Activated T-helper 9 cell treated with anti-CD3 and anti-CD28 coated beads, Interleukin-2, amount 50 U/mL, for 16 hours (primary cell): ENCODE measurements at places on chromosomes 4 and X.

GRCh38 chrX:54087661-54088060 lies 43.4 kb upstream of the PHF8 start:
- no peak for DNase-seq

DNA sequence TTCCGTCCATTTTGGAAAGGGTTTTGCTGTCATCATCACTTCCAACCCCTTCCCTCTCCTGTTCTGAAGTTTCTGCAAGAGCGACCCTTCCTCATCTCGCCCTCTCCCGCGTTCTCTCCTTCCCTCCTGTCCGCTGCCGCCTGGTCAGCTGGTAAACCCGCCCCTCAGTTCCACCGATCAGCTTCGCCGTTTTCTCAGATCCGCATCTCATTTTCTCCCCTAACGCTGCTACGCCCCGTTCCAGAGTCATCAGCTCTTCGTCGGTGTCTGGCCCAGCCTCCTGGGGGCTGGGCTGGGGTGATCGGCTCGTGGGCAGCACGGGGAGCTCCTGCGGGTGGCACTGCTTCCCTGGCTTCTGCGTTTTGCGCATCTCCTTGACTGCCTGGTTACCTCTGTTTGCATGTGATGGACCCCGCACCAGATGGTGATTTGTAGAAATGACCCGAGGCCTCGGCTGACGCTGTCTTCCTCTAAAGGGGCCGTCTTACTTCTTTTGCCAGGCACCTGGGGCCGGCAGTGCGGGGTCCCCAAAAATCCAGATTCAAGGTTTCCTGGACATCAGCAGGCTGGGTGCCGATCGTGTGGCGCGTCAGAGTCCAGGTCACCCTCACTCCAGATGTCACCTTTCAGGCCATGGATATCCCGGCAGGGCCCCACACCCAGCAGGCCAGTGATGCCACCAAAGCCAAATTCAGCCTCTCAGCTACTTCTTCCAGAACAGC lies 13.4 kb downstream of the CTBP1 start:
- no peak for DNase-seq

DNA sequence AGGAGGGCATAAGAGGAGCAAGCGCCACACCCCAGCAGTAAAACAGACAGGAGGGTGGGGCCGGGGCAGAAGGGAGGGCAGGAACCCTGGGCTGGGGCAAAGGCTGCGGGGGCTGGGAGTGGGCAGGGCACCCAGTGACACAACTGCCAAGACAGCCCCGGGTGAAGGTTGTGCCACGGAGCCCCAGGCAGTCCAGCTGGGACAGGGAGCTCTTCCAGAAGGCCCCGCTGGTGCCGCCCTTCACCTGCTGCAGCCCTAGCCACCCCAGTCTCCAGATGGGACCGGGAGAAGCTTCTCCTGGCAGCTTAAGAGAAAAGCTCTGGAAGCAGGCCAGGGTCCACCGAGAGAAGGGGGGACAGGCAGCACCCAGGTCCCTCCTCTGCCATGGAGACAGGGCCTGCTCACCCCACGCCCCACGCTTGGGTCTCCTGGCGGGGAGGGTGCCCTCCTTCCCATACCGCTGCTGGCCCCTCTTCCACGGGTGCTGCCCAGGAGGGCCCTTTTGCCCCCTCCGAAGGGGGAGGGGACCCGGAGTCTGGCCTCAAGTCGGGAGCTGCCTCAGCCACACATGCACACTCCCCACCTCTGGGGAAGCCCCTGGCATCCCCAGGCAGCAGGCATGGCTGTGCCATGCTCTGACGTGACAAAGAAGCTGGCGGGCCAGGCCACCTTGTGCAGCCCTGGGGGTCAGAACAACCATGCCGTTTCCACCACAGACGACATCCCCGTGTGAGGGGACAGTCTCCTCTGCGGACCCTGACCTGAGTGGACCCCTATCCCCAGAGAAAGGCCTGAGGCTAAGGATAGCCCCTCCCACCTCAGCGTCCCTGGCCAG lies 1.5 kb downstream of the DGKQ start:
- no peak for DNase-seq

- no peak for DNase-seq
These were observed 79.3 kb upstream of the BCOR start for GRCh38 chrX:40177117-40177430.

DNA sequence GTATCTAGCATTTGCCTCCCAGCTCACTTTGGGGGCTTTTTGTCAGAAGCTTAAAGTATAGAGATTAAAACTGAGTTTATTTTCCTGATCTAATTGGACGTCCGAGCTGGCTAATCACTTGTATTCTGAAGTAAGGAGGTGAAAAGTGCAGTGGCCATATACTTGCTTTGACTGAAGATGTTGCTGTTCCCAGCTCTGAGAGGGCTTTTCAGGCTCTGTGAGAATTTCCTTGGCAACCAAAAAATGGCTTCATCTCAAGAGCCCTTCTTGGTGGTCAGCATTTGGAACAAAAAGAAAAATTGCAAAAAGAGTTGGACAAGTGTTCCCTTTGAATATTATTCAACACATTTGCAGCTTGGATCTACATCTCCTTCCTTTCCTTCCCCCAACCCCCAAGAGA lies 67.0 kb downstream of the SLC4A4 start:
- no peak for DNase-seq

- DNase-seq = no peak
These were observed 6.8 kb upstream of the CISD2 start for GRCh38 chr4:102862016-102862415.

- no peak for DNase-seq
These were observed 23.2 kb downstream of the NKX1-1 start for GRCh38 chr4:1382776-1383727.

- no peak for DNase-seq
These were observed 108.1 kb downstream of the ATG4A start for GRCh38 chrX:108199691-108200090.

DNA sequence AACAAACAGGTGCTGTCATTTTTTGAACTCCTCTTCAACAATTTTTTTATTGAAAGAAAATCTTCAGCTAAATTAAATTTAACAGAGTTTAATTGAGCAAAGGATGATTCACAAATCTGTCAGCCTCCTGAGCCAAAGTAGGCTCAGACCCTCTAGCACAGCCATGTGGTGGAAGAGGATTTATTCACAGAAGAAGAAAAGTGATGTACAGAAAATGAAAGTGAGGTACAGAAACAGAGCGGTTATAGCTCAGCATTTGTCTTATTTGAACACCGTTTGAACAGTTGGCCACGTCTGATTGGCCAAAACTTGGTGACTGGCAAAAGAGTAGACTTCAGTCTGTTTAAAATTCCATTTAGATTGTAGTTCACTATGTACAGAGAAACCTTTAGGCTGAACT lies 217.3 kb downstream of the SPANXN1 start:
- DNase-seq = no peak

GRCh38 chr4:121189326-121190215 lies 25.4 kb upstream of the TNIP3 start:
- no peak for DNase-seq

- DNase-seq = no peak
These were observed 199.3 kb downstream of the PCDH18 start for GRCh38 chr4:137333031-137333430.

- no peak for DNase-seq
These were observed 631.6 kb downstream of the PCDH18 start for GRCh38 chr4:136900696-136901095.

DNA sequence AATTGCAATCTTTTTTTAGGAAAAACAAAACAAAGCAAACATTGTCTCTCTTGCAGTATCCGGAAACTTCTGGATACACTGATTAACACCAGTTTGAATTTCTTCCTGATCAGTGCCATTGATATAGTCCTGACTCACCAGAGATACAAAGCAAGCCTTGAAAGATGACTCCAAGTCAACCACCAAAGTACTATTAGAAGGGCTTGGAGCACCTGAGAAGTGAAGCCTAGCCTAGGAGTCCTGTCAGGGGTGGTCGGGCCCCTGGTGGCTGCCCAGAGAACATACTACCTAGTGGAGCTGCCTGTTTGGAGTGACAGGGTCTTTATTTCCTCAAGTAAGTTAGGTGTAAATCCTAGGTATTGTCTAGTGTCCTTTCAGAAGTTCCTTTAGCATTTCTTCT lies 593.2 kb downstream of the ZNF674 start:
- no peak for DNase-seq

DNA sequence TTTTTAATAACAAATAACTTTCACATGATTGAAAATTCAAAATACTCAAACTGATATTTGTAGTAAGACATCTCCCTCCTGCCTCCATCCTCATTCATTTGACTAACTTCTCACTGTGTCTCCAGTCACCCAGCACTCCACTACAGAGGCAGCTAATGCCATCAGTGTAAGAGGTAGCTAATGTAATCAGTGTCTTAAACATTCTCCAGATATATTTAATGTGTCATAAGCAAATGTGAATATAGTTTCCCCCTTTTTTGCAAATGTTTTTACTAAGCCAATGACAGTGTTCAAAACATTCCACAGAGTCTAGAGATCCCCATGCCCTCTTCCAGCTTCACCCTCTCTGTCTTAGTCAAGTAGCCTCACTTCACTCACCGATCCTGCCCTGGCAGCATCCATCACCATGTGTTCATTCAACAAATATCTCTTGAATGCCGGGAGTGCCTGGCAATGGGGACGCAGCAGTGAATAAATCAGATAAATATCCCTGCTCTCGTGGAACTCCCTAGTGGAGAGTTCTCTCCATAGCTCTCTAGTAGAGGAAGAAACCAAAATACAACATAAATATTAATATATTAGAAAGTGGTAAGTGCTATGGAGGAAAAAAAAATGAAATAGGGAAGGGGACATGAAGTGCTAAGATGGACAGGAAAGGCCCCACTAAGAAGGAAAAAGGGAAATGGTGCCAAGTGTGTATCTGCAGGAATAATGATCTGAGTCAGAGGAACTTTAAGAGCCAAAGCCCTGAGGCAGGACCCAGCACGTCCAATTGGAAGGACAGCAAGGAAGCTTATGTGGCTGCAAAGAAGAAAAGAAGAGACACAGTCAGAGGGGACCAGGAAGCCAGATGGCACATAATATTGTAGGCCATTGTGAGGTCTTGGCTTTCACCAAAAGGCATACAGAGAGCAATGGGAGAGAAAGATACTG lies 18.7 kb downstream of the SCFD2 start:
- DNase-seq = no peak

- DNase-seq = no peak
These were observed 132.9 kb downstream of the MSL3 start for GRCh38 chrX:11890836-11891514.
